Lower lobe of right lung (tissue), 2 donors: ENCODE measurements at places on chromosomes 2 and 18.

DNA sequence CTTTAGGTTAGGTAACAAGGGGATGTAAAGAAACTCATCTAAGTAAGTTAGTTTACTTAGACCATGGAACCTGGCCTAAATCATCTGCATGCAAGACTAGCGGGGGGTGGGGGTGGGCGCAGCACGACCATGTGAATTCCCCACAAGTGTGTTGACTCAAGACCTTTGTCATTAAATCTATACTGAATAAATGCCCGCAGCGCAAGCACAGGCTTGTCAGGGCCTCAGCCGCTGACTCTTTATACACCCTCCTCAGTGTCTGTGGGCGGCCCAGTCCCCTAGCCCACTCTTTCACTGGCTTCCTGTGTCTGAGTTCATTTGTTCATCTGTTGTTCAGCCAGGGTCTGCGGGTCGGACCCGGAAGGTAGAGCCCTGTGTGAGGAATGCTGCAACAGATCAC, 17.8 kb downstream of the MAP3K2 start:
- DNase-seq, result no peak

GRCh38 chr2:172427256-172427989, at the start of gene ITGA6:
Gene ITGA6 (plus strand): TSS chr2:172427586.
- DNase-seq, result peak; percentile 82

DNA sequence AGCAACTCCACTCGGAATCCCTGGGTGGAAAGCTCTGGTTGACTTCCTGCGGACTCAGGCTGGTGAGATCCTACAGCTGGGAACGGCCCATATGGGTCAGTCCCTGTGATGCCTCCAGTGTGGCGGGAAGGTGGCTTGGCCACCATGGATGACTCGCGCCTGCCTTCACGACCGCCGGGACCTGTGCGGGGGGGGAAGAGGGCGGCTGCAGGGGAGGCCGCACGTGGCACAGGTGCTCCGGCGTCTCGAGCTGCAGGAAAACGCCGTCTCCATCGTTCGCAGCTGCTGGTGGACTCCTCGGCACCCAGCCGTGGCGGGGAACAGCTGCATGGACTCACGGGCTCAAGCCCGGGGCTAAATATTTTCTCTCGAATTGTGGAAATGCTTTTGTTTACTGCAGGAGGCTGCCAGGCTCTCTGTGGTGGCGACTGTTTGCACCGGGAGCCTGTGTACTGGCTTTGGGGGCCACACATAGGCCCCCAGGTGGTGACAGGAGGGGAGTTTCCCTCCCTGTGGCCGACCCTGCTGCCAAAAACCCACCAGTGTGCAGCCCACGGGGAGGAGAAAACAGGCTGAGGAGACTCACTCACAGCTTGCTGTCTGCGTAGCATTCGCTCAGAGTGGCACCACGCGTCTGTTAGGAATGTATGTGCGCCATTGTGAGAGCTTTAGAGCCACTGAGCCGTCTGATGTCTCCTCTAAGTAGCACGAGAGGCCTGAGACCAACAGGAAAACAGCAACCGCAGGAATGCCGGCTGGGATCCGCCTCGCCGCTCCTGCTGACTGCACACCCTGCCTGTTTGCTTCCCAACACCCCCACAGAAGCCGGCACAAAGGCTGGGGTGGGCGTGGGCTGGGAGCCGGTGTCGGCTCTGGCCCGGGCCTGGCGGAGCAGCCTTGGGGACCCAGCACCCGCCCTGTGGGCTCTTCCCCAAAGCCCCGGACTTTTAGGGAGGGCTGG, 89.2 kb downstream of the NFATC1 start:
- peak; percentile 43 for DNase-seq

DNA sequence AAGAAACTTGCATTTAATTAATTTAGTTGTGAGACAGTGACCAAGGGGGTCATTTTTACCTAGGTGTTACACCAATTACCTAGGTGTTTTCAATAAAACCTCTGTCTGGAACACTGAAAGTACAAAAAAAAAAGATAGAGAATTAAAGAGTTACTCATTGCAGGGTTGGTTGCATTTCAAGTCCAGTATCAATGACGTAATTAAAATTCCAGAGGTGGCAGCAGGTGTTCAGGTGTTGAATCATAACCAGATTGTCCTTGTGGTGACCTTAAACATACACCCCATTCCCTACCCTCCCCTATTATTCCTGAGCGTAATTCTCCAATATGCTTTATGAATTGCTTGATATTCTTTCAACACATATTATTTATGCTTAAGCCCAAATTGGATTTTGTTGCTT, 352.0 kb upstream of the SLC8A1 start:
- no peak for DNase-seq

DNA sequence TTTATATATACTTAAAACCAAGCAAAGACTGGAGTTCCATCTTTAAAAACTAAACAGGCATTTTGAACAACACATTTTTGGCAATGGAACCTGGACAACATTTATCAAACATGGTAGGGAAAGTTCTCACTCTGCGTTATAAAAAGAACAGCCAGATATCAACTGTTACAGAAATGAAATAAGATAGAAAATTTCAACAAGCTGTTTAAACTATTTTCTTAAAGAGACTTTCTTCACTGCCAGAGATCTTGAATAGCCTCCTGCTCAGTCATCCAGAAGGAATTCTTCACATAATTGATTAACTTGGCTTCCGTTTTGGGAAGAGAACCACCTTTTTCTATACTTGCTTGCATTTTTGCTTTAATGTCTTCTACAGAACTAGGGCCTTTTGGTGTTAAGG, 166.0 kb upstream of the PIK3C3 start:
- DNase-seq, result no peak

- no peak for DNase-seq
Observed at GRCh38 chr2:15693926-15694588, 102.4 kb downstream of the DDX1 start.

DNA sequence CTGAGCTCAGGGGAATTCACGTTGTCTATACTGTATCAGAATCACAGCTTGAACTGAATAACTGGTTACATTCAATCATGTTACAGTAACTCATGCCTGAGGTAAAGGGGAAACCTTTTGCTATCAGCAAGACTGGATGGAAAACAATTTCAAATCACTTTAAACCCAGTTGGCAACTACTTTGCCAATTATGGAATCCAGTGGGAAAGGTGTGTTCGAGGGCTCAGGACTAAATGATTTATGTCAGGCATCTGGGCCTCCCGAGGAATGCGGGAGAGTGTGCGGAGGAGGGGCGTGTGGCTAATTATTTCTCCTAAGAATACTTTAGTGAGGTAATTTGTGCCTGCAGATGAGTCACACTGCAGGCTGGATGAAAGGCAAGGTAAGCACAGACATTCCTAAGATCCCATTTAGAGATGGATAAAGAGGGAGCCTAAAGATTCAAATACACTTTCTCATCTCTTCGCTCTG, 100.1 kb downstream of the HRH4 start:
- DNase-seq, result no peak

- DNase-seq, result no peak
Observed at GRCh38 chr2:183579686-183580085, 455.4 kb downstream of the NUP35 start.

GRCh38 chr18:42937436-42937835, 178.0 kb downstream of the RIT2 start:
- no peak for DNase-seq

DNA sequence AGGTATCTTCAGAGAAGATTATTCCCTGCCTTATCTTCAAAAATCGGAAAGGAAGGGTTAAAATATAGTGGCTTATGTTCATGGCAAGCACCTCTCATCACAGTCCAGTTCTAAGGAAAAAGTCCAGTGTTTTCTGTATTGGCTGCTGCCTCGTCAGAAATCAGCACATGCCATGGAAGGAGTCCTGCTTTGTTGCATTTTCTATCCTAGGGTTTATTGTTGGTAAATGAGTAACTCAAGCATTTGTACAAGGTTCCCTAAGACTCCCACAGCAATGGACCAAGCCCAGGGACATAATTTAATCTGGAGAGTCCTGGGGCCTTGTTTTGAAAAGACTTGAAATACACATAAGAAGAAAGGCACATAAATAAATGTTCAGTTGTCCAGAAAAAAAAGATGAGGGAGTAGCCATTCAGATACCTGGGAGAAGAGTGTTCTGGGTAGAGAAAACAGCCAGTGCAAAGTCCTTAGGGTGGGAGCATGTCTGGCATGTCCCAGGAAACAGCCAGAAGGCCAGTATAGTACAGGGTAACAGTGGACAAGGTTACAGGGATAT, 26.4 kb downstream of the NBEAL1 start:
- no peak for DNase-seq

- no peak for DNase-seq
Observed at GRCh38 chr18:63192885-63193349, 126.7 kb downstream of the BCL2 start.

DNA sequence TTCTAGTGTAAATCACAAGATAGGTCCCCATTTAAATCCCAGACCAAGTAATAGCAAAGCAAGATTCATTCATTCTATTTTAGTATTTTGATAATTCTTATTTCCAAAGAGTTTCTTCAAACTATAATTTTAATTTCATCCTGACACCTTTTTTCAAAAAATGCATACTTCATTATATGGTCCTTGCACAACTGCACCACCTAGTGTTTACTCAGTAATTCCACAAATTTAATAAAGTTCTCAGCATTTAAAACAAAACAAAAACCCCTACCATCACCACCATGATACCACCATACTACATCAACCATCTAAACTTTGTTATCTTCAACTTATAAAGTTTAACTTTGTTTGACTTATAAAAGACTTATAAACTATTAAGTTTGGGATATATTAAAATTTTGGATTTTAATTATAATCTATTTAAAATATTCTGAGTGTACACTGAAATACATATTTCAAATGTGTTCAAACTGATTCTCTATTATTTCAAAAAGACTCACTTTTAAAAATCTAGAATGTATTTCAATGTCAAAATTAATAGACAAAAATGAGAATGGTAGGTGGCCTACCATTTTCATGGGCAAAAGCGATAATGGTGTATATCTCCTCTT, 44.2 kb downstream of the WDPCP start:
- no peak for DNase-seq

DNA sequence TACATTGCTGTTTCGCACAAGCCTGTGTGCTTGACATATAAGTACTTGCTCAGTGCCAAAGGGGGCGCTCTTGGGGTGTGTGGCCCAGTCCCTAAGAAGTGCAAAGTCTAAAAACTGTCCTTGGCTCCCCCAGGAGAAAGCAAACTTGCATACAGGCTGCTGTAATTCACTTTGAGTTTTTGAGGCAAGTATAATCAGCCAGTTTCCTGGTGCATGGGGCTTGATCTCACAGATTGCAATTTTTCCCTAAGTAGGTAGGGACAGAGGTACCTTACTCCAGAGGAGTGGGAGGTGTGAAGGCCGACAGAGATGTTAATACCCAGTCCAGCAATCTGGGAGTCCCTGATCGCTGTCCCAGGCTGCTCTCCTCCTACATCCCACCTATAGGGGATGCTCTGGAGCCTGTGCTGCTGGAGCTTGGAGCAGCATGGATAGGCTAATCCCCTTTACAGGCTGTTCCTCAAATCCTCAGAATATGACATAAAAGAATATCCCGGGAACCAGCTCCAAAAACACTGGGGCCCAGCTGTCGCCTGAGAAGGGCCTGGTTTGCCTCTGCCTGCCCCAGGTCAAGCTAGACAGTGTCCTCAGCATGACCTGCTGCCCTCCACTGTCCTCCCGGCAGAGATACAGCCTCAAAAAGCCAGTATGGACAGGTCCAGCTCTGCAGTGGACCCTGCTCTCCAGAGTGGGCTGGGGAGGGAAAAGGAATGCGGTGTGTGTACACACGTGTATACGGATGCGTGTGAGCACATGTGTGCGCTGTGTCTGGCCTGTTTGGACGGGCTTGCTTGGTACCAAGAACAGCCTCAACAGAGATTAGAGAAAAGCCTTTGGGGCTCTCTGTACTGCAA, 136.5 kb upstream of the HAAO start:
- DNase-seq, result no peak

GRCh38 chr2:221802089-221802488, 230.0 kb upstream of the EPHA4 start:
- no peak for DNase-seq

DNA sequence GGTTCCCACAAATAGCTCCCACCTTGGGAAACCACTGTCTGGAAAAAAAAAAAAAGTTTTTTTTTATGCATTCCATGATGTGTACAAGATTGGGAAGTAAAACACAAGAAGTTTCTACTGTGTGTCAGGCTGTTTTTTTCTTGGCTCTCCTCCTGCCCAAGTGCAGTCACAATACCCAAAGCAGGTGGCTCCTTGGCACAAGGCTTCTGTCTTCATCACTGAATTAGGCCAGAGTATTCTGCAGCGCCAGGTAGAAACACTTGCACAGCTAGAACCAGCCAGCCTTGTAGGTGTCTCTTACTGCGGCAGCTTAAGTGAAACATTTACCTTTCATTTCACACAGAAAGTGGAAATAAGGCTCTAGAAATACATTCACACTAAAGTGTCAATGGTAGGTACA, 23.8 kb upstream of the MAL start:
- no peak for DNase-seq

- no peak for DNase-seq
Observed at GRCh38 chr18:76493213-76494161, 1.6 kb downstream of the ZNF516 start.

DNA sequence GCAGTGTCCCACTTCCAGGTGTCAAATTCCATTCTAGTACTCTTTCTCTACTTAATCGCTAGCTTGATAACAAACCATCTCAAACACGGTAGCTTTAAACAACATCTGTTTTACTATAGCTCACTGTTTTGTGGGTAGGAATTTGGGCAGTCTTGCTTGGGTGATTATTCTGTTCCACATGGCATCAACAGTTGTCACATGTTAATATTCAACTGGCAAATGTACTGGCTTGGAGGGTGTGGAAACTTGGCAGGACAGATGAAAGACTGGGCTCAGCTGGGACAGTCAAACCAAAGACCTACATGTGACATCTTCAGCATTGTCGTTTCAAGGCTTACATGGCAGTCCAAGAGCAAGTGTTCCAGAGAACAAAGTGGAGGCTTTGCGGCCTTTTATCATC, 241.8 kb downstream of the PTH2R start:
- DNase-seq, result no peak

DNA sequence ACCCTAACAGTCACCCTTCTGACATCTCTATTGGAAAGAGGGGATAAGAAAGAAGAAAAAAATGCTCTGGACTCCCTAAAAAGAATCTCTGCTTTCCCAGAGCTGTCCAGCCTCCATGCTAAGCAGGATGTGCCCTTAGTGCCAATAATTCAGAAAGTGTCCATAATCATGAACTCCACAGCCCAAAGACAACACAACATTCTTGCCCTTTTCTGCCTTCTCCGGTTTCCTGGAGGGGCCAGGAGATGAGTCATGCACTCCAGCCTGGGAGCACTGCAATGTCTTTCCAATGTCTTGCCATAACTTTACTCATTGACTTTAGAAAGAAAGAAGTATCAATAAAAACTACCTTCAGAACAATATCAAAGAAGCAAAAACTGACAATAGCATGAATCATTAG, 44.0 kb downstream of the KLF7 start:
- DNase-seq, result no peak

DNA sequence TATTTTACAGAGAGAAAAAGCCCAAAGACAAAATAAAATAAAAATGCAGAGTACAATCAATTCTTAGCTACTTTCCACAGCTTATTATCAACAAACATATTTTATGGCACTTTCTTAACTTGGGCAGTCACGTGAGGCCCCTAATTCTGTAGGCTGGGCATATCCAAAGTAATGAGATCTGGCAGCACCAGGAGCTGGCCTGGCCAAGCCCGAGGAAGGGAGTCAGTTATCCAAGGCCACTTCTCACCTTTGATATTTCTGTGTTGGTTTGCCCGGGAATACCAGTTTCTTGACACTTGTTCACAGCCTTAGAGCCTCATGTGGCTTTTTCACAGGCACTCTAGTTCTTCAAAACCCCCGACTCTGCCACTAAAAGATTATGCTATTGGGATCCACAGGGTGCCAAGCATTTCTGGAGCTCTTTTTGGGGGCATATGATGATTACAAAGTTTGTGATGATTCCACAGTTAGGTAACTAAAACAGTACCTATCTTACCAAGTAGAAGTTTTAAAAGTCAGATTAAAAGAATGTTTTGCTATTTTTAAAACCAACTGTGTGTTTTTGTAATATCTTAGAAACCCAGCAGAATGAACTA, 90.4 kb downstream of the MEP1B start:
- no peak for DNase-seq
